ENCODE measurements at places on chromosomes 12 and 14. TPM values are rescaled to one million over a fixed set of nuclear protein-coding genes. Genes with fewer than 3 reads are reported as not detected.

The SMCO2 gene
- total RNA-seq = not detected

DNA sequence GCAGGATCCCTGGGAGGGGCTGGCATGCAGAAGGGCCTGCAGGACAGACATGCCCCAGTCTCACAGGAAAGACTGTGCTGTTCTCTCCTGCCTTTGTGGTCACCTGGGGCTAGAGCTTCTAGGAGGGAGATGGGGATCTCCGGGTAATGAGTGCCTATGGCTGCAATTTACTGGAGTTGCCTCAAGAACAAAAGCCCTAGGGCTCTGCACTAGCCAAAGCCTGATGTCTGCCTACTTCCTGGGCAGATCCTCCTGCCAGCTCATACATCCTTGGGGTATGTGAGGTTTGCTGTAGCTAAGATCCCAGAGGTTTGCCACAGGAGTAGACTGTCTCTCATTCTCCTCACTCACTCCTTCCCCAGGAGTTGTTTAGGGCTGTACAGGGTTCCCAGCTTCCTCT, 106.9 kb upstream of the PPFIA2 start:
- DNase-seq = no peak

GRCh38 chr14:51318813-51319597, 79.0 kb downstream of the TMX1 start:
- no peak for DNase-seq

DNA sequence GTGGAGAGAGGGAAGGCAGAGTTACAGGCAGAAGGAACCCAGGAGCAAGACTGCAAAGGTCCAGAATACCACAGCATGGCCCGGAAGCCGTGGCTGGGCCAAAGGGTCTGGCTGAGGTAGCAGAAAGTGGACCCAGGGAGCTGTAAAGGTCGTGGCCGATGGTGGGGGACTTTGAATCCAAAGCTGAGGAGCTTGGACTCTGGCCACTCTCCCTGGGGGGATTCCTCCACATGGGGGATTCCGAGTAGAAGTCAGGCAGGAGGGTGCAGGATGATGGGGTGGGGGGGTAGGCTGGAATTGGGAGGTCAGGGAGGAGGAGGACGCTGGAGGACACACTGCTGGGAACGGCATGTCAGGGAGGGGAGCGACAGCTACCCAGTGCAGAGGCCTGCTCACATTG, 125.2 kb downstream of the GCH1 start:
- no peak for DNase-seq

- no peak for DNase-seq
Measured at GRCh38 chr14:94423453-94424056, 29.0 kb downstream of the SERPINA11 start.

DNA sequence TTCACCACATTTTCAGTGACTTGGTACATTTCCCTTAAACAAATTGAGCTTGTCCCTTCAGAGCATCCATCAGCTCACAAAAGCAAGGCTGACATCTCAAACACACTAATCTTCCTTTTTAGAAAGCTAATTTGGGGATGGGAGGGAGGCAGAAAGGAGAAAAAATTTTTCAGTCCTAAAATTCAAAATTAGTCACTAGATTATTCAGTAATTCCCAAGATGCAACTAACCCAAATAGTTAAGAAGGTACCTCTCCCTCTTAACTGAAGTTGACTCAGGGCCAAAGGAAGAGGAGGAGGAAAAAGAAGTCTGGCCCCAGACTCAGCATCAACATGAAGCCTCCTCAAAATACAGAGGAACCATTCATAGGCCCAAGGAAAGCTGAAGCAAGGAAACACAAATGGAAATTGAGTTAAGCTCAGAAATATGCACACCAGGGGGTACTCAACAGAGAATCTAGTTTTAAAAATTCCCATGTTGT, 21.7 kb downstream of the CBX5 start:
- no peak for DNase-seq

GRCh38 chr14:94115631-94116030, 5.1 kb downstream of the IFI27 start:
- no peak for DNase-seq

- no peak for DNase-seq
Measured at GRCh38 chr14:82537831-82538230, 1004.2 kb upstream of the SEL1L start.

DNA sequence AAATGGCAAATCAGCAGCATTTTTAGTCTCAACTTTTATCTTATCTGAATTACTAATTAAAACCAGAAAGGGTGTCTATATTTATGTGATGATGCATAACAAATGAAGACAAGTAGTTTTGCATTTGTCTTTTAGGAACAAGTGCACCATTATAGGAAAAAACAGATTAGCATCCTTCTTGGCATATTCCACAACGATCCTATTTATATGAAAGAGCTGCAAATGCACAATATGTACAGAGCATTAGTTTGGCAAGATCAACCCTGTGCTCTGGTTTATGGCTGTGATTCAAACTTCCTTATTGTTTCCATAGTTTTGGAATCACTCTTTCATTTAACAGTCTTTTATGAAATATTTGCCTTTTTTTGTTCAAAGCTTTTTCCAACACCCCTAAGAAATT, 486.8 kb downstream of the KCNH5 start:
- DNase-seq = no peak

- DNase-seq = no peak
Measured at GRCh38 chr12:102427543-102427941, 52.8 kb downstream of the IGF1 start.

The OTX2 gene
- not detected for total RNA-seq

GRCh38 chr12:104698871-104699270, 242.1 kb downstream of the CHST11 start:
- no peak for DNase-seq

- DNase-seq = no peak
Measured at GRCh38 chr14:96861568-96862310, 64.6 kb downstream of the VRK1 start.

GRCh38 chr12:6367065-6367968, 8.0 kb downstream of the SCNN1A start:
- no peak for DNase-seq

The PRKCH gene
- 10.6 TPM for total RNA-seq

DNA sequence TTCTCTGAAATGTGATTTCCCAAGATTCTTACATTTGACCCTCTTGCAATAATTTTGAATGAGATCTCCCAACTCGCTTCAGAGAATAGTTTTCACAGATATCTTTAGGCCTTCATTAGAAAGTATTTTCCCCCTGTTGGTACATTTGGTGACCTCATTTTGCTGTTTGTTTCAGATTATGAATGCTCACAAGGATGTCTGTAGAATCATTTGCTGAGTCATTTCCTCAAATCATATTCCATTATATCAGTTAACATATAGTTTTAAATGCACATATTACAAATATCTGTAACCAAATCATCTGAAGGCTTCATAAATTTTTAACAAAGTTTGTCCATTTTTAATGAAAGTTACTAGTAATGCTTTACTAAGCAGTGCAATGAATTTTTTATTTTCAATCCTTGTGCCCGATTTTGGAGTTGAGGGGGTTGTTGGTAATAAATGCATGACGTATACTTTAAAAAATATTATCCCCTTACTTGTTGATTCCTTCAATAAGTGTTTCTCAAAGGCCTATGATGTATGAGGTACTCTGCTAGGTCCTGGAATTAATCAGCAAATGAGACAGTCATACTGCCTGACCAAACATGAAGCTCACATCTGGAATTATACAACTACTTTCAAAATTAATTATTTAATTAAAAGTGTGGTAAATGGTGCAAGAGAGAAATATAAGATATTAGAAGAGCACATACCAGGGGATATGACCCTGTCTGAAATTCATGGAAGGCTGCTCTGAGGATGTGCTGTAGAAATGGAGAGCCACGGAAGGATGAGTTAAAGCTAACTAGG, 126.9 kb upstream of the RAP1B start:
- DNase-seq = no peak

DNA sequence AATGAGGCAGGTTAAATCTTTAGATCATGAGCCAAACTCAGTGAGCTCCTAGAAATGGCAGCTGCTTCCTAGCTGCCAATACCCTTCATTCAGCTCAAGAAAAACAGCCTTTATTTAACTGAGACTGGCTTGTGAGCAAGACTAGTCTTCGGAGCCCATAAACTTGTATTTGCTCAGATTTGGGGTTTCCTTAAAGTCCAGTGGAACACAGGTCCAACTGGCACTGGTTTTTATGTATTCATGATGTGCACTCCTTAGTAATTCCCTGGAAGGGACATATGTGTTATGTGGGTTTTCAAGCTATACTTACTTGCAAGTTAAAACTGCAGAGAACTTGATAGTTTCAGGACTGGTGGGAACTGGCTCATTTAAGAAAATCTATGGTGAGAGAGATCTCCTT, 380.1 kb upstream of the TMEM132C start:
- no peak for DNase-seq

DNA sequence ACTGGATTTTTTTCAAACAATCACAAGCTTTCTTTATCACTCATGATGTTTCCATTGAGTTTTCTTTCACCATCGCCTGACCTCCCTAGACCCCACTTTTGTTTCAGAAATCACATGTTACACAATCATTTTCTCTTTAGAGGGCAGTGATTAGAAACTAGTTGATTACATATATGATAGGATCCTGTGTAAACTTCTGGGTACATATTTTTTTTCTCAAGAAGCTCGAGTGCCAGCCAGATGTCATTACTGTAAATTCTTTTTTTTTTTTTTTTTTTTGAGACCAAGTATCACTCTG, 62.4 kb upstream of the PSMA6 start:
- no peak for DNase-seq

DNA sequence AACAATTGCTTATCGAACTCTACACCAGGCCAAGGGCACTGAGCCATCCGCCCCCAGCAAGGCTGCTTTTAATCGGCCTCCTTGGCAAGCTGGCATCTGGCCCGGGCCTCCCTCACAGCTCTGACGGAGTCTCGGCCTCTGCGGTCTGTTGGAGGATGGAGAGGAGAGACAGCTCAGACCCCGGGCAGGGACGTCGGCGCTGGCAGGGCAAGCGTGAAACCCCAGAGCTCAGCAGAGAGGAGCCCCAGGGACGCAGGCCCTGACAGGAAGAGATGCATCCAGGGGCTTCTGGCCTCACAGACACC, 17.5 kb downstream of the CAMKK2 start:
- no peak for DNase-seq

The GARIN6 gene
- not detected for total RNA-seq

The GLIPR1L1 gene
- not detected for total RNA-seq

The ANKS1B gene
- total RNA-seq = 0.70 TPM

DNA sequence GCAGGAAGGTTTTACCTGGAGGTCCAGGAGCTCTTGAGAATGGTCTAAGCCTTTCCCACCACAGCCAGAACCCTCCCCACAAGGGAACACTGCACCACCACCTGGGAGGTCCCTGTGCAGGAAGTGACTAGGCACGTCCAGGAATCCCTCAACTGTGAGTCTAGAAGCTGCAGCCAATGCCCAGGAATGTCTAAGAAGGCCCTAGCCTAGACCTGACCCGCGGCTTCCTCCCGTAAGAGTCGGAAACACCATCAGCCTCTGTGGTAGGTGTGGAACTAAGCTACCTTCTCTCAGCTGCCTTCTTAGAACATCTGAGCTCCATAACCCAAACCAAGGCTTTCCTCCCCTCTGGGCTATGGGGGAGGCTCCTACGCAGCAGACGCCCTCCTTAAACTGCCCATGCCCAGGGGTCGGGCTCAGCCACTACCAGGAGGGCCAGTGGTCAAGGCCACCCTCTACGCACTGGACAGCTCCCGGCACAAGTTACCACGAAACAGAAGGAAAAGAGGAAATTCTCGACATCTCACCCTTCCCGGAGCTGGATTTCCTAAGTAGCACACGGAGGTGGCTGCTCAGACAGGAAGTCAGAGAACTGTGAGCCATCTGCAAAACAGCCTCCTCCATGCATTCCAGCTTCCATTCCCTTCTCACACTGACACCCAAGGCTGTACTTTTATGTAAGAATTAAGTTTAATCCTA, 25.5 kb downstream of the ZFYVE21 start:
- no peak for DNase-seq

The GALNT9 gene
- not detected for total RNA-seq

- no peak for DNase-seq
Measured at GRCh38 chr14:21924479-21924878, 250.9 kb upstream of the OR4E1 start.

The KCNJ8 gene
- 0.24 TPM for total RNA-seq

Measured in osteocyte (in vitro differentiated cells).